Caco-2 (cell line): ENCODE measurements at places on chromosomes 16 and 17. TPM values are rescaled to one million over a fixed set of nuclear protein-coding genes. Genes with fewer than 3 reads are reported as not detected.

DNA sequence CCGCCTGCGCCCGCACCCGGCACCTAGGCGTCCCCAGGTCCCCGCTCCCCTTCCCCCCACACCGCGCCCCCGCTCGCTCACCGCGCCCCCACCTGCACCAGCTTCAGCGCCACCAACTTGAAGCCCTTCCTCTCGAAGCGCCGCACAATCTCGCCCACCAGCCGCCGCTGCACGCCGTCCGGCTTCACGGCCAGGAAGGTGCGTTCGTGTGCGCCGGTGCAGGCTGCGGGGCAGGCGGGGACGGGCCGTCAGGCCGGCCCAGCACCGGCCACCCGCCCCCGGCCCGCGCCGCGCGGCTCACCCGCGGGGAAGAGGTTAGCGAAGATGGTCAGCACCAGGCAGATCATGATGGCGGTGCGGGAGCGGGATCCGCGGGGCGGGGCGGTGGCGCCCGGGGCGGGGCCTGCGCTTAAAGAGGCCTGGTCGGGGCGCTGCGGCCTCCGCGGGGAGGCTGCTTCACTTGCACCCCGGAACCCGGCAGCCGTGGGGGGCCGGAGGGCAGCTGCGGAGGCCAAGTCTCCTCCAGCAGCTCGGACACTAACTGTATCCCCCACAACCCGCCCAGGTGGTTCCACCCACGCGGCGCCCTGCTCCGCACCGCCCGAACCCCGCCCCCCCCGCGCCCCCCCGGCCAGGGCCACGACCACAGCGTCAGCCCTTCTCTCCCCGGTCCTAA lies at the start of gene NME3:
NME3 (minus strand) TSS at position 356 of the 676 bp plus-strand sequence; CDS start at position 347, 9 bp downstream.
- peak within 1 kb of the TSS; percentile 93 for H3K4me3 ChIP-seq
- DNase-seq = no peak
- H3K4me1 ChIP-seq = peaks cover 8% of the 10 kb centered on the region
- no peaks in the 10 kb centered on the region for H3K27me3 ChIP-seq
- peak within 1 kb of the TSS; percentile 58 for H3K27ac ChIP-seq

GRCh38 chr17:57666946-57667345 lies 78.2 kb downstream of the CCDC182 start:
- no peaks in the 10 kb centered on the region for H3K36me3 ChIP-seq
- H3K4me1 ChIP-seq = peaks cover 5% of the 10 kb centered on the region; the same call in 1 of the 2 replicates
- no peak overlapping the region for H3K4me3 ChIP-seq

DNA sequence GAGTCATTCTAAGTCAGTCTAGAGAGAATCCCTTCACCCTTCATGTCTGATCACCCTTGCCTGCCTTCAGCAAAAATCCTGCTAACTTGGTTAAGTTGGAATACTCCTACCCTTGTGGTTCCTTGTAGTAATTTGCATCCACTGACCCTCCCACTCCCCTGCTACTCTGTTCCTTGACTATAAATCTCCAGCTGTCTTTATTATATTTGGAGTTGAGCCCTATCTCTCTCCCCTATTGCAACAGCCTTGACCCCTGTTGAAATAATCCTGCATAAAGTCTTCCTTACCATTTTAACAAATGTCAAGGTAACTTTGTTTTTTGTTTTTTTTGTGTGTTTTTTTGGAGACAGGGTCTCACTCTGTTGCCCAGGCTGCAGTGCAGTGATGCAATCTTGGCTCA lies 590.1 kb downstream of the WWOX start:
- no peak for DNase-seq
- no peak overlapping the region for H3K27ac ChIP-seq
- no peak overlapping the region for H3K4me3 ChIP-seq

DNA sequence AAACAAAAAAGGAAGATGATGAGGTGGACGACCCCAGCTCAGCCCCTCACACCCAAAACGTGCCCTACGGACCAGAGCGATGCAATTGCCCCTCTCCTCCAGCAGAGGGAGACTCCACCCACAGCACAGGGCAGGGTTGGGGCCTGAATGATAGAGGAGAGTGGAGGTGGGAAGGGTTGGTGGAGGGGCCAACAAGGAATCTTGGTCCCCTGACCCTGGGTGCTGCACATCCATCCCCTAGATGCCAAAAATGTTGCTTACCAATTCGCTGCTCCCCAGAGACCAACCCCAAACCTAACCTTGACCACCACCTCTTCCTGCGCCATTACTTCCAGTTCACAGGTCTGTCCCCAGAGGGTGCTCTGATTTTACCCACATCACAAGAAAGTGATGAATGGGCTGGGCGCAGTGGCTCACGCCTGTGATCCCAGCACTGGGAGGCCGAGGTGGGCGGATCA lies 12.9 kb downstream of the P2RX5 start:
- H3K36me3 ChIP-seq = no peaks in the 10 kb centered on the region
- H3K27ac ChIP-seq = no peak overlapping the region
- DNase-seq = no peak
- no peak overlapping the region for H3K4me3 ChIP-seq
- no peaks in the 10 kb centered on the region for H3K4me1 ChIP-seq

DNA sequence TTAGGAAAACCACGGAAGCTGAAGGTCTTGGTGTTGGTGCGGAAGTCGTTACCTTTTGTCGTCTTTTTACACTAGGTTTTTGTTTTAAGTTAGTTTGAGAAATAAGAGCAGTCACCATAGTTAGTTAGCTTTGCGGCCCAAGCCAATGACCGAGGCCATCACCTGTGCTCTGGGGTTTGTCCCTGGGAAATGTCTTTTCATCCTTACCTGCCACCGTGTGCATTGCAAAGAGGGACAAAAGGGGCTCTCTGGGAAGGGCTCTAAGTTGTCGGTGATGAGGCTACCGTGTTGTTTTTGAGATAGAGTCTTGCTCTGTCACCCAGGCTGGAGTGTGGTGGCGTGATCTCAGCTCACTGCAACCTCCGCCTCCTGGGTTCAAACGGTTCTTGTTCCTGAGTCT lies 49.8 kb downstream of the NDE1 start:
- H3K4me1 ChIP-seq = no peaks in the 10 kb centered on the region
- peaks cover 2% of the 10 kb centered on the region; the same call in 1 of the 2 replicates for H3K36me3 ChIP-seq
- no peak for DNase-seq
- H3K27ac ChIP-seq = no peak overlapping the region

DNA sequence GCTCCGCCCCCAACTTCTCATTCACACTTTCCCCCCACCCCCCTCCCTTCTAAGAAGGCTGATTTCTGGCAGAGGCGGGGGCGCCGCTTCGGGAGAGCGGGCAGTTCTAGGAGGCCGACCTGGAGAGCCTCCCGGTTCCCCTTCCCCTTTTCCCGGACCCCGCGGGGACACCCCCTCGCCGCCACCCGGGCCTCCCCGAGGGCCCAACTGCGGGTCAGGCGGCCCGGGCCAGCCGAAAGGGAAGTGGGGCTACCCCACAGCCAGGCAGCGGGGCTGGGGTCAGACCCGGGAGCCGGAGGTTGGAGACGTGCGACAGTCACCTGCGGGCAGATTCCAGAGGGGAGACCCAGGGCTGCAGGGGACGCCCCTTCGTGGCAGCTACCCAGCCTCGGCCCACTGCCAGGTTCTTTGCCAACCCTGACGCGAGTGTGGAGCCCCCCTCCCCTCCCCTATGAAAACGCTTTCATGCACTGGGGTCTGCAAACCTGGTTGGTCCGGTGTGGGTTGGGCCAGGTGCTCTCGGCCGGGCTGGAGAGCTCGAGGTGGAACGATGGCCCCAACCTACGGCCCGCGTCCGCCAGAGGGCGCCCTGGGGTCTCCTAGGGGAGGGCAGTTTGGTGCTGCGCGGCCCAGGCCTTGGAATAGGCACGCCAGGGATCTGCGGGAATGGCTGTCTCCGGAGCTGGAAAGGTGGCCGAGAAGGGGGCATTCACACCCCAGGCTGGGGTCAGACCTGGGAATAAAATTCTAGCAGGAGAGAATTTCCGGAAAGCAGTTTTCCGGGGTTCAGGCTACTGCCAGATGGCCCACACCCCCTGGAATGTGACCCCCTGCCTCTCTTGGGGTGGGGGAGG lies 721 bp upstream of the SOCS3 start:
- peak; percentile 99 for DNase-seq
- H3K4me1 ChIP-seq = peaks cover 53% of the 10 kb centered on the region
- H3K4me3 ChIP-seq = peak overlapping the region; percentile 71
- no peaks in the 10 kb centered on the region for H3K27me3 ChIP-seq
- no peaks in the 10 kb centered on the region; the same call in 1 of the 2 replicates for H3K36me3 ChIP-seq

DNA sequence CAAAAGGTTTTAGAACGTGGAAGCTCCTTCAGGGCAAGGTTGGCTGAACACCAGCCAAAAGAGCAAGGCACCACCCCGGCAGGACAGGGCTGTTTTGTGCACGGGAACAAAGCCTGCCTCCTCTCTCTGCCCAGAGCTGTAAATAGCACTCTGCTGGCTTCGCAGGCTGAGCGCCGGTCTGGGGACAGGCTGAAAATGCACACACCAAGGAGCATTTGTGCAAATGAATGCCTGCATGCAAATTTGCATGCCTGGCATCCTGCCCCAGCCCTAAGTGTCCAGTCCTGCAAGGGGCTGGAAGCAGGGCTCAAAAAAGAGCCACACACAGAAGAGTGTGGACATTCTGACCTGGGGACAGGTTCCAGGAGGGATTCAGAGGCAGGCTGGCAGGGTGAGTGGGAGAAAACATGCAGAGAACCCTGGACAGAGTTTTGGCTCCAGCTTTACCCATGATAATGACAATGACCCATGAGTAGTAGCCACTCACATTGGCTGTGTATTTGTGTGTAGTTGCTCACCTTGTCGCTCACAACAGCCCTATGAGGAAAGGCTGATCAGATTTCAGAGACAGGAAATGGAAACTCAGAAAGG lies 11.7 kb downstream of the ABAT start:
- H3K4me3 ChIP-seq = no peak overlapping the region
- no peak overlapping the region for H3K27ac ChIP-seq
- DNase-seq = no peak
- 0 out of 2 replicates have a peak, but pooled peaks cover 2% of the 10 kb centered on the region for H3K4me1 ChIP-seq
- H3K27me3 ChIP-seq = no peaks in the 10 kb centered on the region
- no peaks in the 10 kb centered on the region for H3K36me3 ChIP-seq

GRCh38 chr17:70636517-70637133 lies 467.3 kb downstream of the KCNJ2 start:
- no peak overlapping the region for H3K27ac ChIP-seq
- DNase-seq = peak; percentile 38
- no peak overlapping the region for H3K4me3 ChIP-seq

DNA sequence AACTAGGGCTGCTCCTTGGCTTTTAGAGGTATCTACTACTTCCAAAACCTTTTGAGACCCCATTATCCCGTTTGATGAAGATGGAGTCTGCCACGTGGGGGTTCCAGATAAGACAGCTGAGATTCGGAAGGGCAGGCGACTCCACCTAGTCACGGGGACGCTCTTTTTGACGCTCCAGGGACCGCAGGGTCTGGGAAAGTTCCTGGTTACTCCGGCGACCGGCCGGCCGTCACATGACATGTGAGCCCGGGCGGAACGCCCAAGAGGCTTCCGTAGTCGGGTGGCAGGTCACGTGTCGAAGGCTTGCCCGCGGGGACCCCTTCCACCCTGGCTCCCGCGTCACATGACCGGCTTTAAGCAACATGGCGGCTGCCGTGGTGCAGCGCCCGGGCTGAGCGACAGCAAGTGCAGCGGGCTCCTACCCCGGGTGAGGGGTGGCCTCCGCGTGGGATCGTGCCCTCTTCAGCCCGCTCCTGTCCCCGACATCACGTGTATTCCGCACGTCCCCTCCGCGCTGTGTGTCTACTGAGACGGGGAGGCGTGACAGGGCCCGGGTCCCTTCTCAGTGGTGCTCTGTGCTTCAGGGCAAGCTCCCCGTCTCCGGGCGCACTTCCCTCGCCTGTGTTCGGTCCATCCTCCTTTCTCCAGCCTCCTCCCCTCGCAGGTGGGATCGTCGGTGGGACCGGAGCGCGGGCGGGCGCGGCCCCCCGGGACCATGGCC lies at the start of gene SPNS1:
SPNS1 (plus strand) TSS at position 342 of the 721 bp plus-strand sequence; CDS start at position 716, 374 bp downstream.
- H3K4me1 ChIP-seq = 0 out of 2 replicates have a peak, but pooled peaks cover 6% of the 10 kb centered on the region
- H3K27me3 ChIP-seq = no peaks in the 10 kb centered on the region
- no peaks in the 10 kb centered on the region for H3K36me3 ChIP-seq
- peak within 1 kb of the TSS; percentile 96 for H3K27ac ChIP-seq
- H3K4me3 ChIP-seq = peak within 1 kb of the TSS; percentile 98

GRCh38 chr16:53864819-53865493 lies 161.0 kb downstream of the FTO start:
- no peaks in the 10 kb centered on the region for H3K27me3 ChIP-seq
- no peak for DNase-seq
- no peak overlapping the region for H3K27ac ChIP-seq
- H3K36me3 ChIP-seq = no peaks in the 10 kb centered on the region; the same call in 1 of the 2 replicates
- H3K4me3 ChIP-seq = no peak overlapping the region

DNA sequence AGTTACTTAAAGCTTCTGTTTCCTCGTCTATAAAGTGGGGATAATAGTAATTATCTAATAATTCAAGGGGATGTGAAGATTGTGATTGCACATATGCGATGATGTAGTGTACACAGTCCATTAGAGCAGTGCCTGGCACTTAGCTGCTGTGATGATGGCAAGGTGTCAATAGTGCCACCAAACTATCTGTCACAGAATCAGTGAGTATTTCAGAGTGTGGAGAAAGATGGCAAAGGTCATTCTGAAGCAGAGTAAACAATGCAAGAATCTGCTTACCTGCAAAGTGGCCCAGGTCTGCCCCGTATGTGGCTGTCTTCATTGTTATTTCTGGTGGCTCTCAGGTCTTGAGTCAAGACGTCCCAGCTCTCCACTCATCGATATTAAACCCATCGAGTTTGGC lies 15.1 kb downstream of the SYT17 start:
- DNase-seq = no peak
- peaks cover 2% of the 10 kb centered on the region; the same call in 1 of the 2 replicates for H3K36me3 ChIP-seq
- no peaks in the 10 kb centered on the region for H3K4me1 ChIP-seq
- H3K27me3 ChIP-seq = no peaks in the 10 kb centered on the region

- H3K36me3 ChIP-seq = peaks cover 1% of the 10 kb centered on the region; the same call in 1 of the 2 replicates
- no peak overlapping the region for H3K4me3 ChIP-seq
- H3K27me3 ChIP-seq = no peaks in the 10 kb centered on the region
- H3K27ac ChIP-seq = no peak overlapping the region
- peaks cover 10% of the 10 kb centered on the region for H3K4me1 ChIP-seq
These were observed 2.8 kb downstream of the PIP4K2B start for GRCh38 chr17:38796451-38797157.

DNA sequence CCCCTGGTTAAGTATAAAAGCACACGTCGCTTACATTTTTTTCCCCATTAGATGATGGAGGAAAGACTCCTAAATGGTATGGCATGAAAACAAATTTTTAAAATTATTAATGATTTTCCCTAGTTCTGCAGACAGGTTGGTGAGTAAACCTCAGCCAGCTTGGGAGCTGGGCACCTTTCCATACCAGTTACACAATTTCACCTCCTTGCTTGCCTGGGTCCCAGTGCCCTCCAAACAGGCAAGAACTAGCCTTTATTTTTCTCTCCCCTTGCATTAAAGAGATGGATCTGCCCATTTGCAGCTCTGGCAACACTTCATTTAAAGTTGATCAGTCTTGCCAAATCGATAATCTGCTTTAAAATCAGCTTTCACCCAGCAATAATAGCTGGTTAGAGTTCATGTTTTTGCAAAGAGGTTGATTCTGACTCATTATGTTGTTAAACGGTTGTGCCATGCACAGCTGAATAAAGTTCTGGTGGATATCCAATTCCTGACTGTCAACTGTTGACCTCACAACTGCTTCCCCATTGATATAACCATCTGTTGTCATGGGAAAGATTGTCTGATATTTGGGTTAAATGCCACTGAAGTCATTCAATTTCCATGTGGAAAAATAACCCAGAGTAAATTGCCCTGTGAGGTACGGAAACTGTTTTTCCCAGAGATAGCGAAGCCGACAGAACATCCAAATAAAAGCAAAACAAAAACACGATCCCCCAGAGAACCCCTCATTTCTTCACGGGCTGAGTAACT lies 1.3 kb downstream of the C17orf58 start:
- no peaks in the 10 kb centered on the region for H3K36me3 ChIP-seq
- DNase-seq = no peak
- peaks cover 6% of the 10 kb centered on the region; the same call in 1 of the 2 replicates for H3K4me1 ChIP-seq
- peak overlapping the region; percentile 76 for H3K27ac ChIP-seq

The ZNF689 gene
- total RNA-seq = 11.4 and 11.7 TPM in 2 replicates

The DNAH2 gene
- total RNA-seq = 1.9 and 2.8 TPM in 2 replicates

The GLIS2 gene
- 12.3 and 13.1 TPM in 2 replicates for total RNA-seq
